ENCODE measurements at places on chromosomes 11 and 22.

GRCh38 chr11:102368472-102368871 lies 21.5 kb downstream of the BIRC2 start:
- no peak for DNase-seq

DNA sequence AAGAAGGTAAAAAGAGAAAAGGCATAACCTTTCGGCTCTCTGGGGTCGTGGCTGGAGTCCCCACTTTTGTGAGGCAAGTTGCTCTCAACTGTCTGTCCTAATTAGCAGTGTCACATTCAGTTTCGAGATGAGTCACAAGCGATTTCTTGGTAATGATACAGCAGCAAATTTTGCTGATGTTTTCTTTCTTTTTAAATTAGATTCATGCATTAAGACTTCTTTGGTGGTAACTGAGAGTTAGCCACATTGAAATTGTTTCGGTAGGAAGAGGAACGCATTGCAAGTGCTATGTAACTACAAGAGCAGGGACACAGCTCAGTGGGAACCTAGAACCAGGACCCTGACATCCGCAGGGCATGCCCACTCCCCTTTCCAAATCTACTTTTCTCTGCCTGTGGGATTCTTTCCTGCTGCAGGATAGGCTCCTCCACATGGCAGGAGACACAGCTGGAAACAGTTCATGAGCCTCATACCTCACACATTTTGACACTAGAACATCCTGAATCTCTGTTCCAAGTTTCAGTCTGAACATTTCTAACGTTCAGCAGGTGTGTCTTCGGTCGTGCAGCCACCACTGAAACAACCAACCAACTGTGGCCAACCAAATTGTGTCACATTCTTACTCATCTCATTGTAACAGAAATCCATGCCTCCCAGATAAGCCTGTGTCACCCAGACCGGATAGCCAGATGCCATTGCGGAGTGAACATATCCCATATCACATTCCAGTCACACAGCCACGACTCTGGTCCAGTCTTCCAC lies 987.6 kb downstream of the NTM start:
- no peak for DNase-seq

DNA sequence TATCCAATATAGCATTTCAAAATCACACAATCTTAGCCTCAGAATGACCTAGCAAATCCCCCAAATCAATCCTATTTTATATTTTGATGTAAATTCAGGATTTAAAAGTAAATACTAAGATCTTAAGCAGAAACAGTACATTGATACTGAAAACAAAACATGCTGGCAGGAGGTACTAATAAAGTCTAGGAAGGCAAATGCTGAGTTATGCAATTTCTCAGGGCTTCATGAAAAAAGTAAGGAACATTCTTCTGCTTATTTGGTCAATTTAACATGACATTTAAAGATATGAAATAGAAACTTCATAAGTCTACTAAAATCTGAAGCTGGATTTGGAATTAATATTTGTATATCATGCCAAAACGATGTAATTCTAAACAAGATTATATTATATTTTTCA lies 153.3 kb downstream of the SWAP70 start:
- DNase-seq, result no peak

- DNase-seq, result no peak
Measured at GRCh38 chr22:26161746-26162145, 7.5 kb upstream of the SEZ6L start.

GRCh38 chr11:27158456-27159334 lies 118.1 kb downstream of the BBOX1 start:
- peak; percentile 62 for DNase-seq

DNA sequence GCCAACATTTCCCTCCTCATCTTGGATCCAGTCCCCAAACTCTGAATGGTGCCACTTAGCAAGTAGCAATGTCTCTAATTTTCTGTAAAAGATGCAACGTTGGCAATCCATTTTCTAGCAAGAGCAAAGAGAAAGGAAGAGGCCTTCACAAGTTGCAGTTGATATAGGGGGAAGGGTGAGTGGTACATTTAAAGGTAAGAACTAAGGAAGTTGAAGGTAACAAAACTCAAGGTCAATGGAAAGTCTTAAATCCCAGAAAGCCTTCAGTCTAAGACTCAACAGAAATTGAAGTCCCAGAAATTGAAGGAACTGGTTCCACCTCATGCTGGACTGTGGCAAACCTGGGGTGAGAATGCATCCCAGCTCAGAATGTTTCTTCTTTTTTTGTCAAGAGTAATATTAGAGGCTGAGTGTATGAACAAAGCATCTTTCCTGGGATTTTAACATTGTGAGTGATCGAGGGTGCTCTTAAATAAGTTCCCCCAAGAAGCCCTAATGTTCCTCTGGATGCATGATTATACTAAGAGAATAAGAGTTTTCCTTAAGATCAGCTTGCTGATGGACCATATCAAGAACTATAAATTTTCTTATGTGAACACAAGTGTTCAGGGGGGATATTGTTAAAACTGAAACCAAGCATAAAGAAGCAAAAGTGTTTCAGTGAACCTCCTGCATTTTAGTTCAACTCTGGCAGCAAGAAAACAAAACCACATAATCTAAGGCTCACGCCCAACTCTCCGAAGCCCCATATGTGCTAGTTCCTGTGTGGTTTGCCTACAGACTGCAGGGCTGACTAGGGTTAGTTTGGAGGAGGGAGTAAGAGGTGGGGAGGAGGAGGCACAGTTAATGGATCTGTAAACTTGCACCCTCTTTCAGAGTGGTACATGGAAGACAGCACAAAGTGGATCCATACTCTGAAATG lies at the start of gene GRAP2:
Gene GRAP2, plus strand, starts transcription at position 779 of the 922 bp plus-strand sequence. CDS start 46,023 bp downstream, outside the sequence.
- no peak for DNase-seq

DNA sequence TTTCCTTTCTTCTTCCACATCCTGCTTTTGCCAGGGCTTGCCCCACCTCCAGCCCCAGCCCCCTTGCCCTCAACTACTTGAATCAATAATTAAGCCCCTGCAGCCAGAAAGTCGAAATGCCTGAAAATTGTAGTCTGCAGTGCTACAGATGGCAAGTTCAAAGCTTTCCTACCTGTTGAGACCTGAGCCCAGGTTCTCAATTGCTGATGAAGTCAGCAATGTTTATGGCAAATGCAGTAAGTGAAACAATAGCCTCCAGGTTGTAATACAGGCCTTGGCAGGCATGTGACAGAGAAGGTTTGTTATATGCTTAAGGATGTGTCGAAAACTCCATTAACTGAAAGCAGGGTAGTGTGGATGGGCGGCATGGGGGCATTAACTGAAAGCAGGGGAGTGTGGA lies 181.1 kb upstream of the SESN3 start:
- no peak for DNase-seq

DNA sequence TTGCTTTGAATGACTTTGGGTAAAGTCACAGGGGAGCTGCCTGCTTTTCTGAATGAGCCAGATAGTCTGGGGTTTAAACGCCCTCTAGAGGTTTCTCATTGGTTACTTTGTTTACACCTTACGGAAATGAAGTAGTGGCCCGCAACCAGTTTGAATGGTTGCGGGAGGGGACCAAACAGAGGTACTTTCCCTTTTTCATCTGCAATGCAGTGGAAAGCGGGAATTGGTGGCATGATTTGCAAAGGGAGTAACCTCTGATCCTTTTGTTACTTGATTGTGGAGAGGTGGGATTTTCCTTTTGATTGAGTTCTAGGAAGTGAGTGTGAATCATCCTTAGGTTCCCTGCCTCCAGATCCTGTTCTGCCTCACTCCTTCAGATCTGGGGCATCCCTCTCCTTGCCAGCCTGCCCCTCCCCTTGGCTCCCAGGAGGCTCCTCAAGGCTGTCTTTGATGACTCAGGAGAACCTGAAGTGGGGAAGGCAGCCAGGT lies 15.9 kb upstream of the GLYATL1 start:
- peak; percentile 13 for DNase-seq

All from SK-N-SH (cell line).